ENCODE measurements at places on chromosomes 2 and 18.

DNA sequence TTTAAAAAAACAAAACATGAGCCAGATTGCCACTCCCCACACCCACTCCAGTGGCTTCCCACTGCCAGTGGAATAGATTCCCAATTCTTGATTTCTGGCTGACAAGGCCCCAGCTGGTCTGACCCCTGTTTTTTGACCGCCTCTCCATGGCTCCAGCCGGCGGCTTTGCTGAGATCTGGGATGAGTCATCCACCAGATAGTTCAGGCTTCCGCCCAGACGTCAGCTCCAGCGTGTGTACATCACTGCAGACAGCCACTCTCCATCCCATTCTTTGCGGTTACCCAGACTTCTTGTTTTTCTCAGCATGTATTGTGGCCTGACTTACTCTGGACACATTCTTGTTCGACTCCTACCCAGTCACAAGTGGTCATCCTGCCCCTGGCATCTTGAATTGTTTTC lies 227.9 kb downstream of the GBX2 start:
- DNase-seq, result no peak

- DNase-seq, result no peak
These were observed 2.9 kb upstream of the C2orf80 start for GRCh38 chr2:208192611-208193236.

DNA sequence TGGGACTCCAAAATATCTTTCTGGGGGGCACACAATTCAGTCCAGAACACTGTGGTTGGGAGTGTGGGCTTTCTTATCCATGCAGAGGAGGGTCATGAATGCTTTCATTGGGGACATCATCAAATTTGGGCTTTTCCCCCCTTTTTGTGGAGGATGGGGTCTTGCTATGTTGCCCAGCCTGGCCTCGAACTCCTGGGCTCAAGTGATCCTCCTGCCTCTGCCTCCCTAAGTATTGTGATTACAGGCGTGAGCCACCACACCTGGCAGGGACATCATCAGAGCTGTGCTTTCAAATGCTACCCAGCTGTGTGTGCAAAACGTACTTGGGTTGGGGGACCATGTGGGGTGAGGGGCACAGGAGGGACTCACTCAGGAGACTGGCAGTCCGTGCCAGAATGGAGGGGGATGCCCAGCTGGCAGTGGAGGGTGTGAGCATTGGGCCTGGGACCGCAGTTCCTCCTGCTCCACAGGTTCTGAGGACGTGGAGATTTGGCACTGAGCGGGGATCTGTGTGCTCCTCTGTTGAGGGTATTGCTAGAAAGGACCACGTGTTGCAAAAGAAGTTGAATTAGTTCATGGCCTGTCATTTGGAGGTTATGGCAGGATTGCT lies 24.4 kb downstream of the EMILIN2 start:
- DNase-seq, result no peak

DNA sequence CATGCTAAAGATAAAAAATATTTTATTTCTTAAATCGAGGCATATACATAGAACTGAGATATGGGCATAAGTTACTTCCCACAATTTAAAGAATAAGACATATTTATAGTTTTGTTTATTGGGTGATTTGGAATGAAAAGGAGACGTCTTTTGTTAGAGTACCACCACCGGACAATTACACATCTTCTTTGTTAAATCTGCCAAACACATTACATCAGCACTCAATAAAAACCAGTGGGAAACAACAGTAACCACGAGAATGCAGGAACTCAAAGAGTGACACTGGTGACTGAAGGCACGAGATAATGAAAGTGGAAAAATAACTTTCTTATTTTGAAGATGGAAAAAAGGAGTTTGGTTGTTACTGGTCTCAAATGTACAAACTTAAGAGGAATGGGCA lies 92.6 kb upstream of the TFCP2L1 start:
- DNase-seq, result no peak

DNA sequence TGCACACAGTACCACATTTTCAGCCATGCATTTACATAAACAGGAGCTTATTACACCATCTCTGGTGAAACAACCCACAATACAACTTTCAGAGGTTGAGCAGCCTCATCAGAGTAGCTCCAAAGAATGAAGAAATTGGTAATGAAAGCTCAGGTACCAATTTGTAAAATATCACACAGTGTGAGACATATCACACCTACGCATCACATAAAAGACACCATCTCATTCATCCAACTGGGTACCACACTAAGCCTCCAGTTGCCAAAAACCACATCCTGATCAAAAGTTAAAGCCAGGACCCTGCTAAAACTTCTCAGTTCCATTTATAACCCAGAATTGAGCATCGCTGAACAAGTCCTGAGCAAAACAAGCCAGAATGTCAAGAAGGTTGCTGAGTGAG lies 4.6 kb downstream of the TMEM163 start:
- no peak for DNase-seq

DNA sequence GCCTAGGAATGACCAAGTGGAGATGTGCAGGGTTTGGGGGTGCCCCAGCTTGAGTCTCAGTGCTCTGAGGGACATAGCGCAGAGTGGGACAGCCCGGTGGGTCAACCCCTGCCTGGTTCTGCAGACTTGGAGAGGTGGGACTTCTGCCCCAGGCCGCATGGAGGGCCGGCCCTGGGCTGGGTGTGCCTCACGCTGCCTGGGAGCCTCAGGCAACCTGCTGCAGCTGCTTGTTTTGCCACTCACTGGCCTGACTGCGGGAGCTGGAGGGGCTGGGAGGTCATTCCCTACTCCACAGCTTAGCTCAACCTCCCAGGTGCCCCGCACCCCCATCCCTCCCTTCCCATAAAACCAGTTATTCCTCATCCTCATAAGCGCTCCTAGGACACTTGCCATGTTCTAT lies 33.1 kb downstream of the ODC1 start:
- no peak for DNase-seq

GRCh38 chr2:163319006-163319405 lies 416.8 kb downstream of the FIGN start:
- no peak for DNase-seq

DNA sequence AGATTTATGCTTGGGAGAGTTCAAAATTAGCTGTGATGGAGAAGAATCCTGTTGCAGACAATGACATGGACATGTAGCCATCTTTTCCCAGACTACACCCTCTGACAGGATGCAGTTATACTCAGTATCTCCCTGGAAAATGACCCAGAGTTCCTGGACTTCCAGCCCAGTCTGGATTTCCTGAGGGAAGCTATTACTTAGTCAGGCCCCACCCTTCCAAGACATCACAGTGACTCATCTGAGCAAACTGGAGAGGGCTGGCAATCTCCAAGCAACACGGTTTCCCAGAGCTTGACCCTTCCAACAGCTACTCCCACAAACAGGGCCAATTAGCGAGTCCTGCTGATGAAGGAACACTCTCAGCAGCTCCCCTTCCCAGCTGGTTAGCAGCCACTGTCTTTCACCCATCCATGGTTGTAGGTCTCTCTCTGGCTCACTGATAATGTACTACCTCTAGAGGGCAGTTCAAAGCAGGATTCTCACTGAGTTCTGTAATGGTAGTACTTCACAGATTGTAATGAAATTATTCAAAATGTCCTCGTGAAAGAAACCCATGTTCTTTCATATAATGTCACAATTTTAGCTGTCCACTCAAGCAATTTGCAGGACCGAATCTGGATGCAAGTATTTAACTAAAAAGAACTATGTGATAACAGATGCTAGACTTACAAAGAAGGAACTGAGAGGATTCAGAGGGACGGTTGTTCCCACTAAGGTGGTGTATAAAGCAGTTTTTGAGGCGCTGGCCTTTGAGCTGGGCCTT lies 110.2 kb downstream of the MDH1 start:
- DNase-seq, result no peak

- DNase-seq, result no peak
These were observed 37.7 kb downstream of the ASB1 start for GRCh38 chr2:238464389-238464788.

DNA sequence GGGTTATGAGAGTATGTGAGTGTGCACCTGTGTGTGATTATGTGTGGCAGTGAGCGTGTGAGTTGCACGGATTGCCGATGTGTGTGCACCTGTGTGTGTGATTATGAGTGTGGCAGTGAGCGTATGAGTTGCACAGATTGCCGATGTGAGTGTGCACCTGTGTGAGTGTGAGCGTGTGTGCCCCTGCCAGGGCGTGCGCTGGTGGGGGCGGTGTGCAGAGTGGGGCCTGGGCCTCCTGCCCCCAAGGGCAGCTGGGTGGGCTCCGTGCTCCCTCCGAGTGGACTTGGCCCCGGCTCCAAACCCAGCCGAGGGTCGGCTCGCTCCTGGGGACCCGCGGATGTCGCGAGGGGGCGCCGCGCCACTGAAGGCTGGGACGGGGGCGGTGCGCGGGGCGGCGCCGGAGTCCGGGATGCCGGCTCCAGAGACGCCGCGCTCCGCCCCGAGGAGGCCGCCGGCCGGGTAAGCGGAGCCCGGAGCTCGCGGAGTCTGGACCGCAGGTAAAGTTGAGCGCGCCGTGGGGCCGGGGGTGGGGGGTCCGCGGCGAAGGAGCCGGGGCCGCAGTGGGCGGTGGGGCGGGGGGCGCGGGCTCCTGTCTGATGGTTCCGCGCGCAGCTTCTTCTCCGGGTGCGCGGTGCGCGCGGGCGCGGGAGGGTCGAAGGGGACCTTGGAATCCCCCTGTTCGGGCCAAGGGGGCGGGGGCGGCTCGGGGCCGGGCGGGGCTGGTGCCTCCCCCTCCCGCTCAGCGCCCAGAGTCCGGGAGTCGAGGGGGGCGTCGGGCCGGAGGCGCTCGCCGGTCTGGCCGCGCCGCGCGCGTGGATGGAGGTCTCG lies at the start of gene KCNG2:
Gene KCNG2, plus strand, starts transcription at position 421 of the 828 bp plus-strand sequence. CDS start 65,730 bp downstream, outside the sequence.
- no peak for DNase-seq

DNA sequence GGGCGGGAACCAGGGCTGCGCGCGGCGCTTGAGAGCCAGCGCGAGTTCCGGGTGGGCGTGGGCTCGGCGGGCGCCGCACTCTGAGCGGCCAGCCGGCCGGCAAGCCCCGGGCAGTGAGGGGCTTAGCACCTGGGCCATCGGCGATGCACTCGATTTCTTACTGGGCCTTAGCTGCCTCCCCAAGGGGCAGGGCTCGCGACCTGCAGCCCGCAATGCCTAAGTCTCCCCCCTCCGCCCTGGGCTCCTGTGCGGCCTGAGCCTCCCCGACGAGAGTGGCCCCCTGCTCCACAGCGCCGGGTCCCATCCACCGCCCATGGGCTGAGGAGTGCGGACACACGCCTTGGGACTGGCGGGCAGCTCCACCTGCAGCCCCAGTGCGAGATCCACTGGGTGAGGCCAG lies 36.5 kb upstream of the MAP2 start:
- DNase-seq, result no peak

GRCh38 chr2:176385838-176386237 lies 116.6 kb downstream of the MTX2 start:
- no peak for DNase-seq

DNA sequence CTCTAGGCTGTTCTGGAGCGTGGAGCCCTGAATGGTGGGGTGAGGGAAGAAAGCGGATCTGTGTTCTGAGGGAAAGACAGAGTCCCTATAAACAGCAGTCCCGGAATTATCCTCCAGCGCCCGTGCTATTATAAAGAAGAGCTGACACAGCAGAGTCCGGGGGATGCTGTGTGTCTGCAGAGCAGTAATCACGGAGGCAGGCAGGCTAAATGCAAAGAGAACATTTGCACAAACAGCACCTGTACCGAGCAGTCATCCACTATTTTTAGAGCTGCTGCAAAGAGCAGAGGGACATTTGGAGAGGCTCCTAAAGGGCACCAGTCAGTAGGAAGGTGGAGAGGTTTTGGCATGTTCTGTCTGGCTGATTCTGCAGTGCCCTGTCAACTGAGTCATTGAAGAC lies 293.8 kb upstream of the SLC14A2 start:
- DNase-seq, result no peak

GRCh38 chr2:16657671-16658070 lies 8.0 kb downstream of the CYRIA start:
- no peak for DNase-seq

GRCh38 chr18:777021-777420 lies 35.0 kb downstream of the YES1 start:
- DNase-seq, result no peak

GRCh38 chr2:69499966-69500365 lies 62.7 kb upstream of the NFU1 start:
- no peak for DNase-seq

DNA sequence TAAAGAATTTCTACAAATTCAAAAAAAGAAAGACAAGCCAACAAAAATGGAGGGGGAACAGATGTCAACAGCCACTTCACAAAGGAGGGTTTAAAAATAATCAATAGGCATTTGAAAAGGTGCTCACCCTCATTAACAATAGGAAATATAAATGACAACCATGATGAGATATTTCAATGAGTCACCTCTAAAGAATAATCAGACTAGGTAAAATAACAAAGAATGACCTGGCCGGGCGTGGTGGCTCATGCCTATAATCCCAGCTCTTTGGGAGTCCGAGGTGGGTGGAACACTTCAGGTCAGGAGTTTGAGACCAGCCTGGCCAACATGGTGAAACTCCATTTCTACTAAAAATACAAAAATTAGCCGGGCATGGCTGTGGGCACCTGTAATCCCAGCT lies 133.6 kb downstream of the KCNE4 start:
- no peak for DNase-seq

GRCh38 chr18:35510076-35510651 lies 12.4 kb upstream of the INO80C start:
- no peak for DNase-seq
